ENCODE measurements at places on chromosomes 5 and 9.
A peak's percentile ranks its signal among the peaks of the same experiment; 100 is the strongest.

- peak; percentile 50 for DNase-seq
These were observed 63.3 kb upstream of the SLCO6A1 start for GRCh38 chr5:102561894-102562760.

DNA sequence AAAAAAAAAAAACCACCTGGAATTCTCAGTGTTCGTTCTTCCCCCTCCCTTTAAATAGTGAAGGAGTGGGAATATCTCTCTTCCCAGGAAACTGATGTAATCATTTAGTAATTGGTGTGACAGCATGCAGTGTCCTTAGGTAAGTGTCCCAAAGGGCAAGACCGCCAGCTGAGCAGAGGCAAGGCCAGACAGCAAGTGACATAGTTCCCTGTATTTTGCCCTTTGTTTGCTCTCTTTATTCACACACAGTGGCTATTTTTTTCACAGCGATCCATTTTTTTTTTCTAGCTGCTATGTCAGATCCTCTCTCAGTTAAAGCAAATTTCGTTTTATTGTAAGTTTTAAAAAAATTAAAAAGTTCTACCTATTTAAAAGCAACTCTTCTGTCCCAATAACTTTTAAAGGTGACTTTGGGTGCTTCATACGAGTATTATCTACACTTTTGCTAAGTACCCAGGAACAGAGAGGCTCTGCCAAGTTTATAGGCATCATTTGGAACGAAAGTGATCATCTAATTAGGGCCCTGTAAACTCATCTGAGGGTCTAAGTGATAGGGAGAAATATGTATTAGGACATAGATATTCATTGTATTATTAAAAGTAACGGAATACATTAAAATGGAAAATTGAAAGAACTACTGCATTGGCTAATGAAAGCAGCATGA lies 98.2 kb upstream of the ALDH1A1 start:
- no peak for DNase-seq

DNA sequence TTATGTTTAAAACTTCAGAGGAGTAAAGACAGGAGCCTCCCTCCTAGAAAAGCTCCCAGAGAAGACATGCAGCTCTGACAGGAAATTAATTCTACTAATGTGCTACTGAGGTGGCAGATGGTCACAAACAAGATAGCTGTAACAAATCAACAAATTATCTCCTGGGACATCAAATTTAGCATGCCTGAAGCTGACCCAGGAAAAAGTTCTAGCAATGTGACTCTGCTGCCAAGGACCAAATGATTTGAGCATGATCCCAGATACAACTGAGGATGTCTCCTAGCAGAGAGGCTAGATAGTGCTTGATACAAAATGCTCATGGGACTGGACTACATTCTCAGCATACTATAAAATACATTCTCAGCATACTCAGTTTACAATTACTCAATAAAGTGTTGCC lies 413.5 kb upstream of the SMC2 start:
- no peak for DNase-seq

GRCh38 chr5:38657020-38657419 lies 100.6 kb upstream of the LIFR start:
- no peak for DNase-seq

DNA sequence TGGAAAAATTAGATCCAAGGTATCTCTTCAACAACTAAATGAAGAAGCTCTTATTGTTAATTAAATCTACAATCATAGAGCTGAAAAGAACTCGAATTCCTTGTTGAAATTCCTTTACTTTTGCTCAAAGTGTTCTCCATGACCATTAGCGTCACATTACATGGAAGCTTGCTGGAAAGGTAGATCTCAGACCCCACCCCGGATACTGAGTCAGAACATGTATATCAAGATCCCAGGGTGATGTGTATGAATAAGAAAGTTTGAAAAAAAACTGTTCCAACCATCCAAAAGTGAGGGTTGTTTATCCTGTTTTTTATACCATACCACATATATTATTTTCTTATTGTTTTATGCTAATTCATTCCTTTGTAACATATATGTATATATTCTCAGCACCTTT lies 237.1 kb upstream of the PUM3 start:
- DNase-seq: no peak

DNA sequence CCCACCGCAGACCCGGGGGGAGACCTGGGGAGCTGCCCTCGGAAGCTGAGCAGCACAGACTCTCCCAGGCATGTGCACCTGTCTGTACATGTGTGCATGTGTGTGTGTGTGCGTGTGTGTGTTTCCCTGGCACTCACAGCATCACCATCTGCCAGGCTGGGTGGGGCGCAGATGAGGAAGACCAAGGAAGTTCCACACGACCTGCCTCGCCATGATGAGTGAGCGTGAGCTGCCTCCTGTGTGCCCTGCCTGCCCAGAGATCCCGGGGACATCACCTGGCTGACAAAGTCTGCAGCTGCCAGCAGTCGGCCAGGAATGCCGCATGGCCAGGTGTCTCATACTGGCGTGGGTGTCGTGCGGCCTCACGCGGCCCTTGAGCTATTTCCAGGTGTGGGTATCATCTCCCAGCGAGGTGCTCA lies 4.0 kb upstream of the GPSM1 start:
- no peak for DNase-seq

DNA sequence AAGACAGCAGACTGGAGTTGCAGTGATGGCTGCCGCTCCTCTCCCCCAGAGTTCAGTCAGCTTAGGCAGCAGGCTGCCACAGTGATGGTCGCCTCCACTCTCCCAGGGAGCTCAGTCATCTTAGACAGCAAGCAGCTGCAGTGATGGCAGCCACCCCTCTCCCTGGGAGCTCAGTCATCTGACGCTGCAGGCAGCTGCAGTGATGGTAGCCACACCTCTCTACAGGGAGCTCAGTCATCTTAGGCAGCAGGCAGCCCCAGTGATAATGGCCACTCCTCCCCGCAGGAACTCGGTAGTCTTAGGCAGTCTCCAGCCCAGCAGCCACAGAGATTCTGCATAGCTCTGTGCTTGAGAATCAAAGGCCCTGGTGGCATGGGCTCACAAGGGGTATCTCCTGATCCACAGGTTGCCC lies 582.7 kb downstream of the DTWD2 start:
- DNase-seq: no peak

- no peak for DNase-seq
These were observed 54.1 kb upstream of the DMRTA1 start for GRCh38 chr9:22392523-22392922.

DNA sequence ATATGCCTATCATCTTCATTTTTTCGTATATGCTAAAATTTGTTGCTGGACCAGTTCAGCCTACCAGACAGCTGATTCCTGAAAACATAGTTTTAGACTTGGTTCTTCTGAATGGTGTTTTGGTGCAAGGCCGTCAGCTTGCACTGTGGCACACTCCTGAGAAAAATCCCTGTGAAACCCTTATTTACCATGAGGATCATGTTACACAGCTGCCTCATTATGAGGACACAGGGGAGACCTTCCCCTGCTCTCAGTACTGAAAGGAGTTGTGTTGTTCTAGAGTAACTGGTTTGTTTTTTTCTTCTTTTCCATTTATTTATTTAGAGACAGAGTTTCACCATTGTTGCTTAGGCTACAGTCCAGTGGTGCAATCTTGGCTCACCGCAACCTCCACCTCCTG lies 37.6 kb downstream of the MAST4 start:
- DNase-seq: no peak

- DNase-seq: peak; percentile 71
These were observed 370.3 kb downstream of the NNT start for GRCh38 chr5:43973318-43973717.

DNA sequence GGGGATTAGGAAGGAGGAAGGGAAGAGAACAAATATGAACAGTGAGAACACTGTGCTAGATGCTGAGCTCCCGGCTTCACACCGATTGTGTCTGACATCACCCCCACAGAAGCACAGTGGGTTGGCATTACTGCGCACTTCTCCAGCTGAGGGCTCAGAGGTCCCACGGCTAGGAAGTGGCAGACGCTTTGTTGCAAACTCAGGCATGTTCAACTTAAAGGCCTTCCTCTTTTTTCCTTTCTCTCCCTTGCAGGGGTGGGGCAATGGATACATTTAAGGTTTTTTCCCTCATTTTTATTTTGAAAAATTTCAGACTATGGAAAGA lies 15.5 kb upstream of the SHB start:
- no peak for DNase-seq

DNA sequence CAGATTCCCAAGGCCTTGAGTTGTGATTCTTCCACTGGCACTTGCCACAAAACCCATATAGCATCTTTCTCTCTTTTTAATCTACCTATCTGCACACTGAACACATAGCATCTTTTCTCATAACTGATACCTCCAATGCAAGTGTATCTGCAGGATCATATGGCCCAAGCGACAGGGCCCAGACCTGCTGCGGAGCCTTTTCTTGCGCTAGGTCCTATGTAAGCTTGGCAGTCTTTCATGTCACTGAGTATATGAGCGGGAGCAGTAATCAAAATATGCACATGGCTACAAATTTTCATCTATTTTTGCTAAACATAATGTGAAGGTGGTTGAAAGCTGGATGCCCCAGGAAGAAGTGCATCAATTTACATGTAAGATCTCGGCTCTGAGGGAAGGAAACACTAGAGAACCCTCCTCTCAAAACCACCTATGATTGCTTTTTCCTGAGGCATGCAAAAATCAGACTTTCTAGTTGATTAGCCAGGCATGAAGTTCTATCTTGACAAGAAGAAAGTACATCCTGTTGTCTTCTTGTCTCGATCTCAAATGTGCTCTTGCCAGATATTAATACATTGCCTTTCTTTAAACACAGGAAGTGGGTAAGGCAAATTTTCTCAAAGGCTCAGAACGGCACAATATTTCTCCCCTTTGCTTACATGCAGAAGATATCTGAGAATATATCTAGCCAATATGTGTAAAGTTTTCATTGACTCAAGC lies 26.9 kb upstream of the CEMIP2 start:
- no peak for DNase-seq

DNA sequence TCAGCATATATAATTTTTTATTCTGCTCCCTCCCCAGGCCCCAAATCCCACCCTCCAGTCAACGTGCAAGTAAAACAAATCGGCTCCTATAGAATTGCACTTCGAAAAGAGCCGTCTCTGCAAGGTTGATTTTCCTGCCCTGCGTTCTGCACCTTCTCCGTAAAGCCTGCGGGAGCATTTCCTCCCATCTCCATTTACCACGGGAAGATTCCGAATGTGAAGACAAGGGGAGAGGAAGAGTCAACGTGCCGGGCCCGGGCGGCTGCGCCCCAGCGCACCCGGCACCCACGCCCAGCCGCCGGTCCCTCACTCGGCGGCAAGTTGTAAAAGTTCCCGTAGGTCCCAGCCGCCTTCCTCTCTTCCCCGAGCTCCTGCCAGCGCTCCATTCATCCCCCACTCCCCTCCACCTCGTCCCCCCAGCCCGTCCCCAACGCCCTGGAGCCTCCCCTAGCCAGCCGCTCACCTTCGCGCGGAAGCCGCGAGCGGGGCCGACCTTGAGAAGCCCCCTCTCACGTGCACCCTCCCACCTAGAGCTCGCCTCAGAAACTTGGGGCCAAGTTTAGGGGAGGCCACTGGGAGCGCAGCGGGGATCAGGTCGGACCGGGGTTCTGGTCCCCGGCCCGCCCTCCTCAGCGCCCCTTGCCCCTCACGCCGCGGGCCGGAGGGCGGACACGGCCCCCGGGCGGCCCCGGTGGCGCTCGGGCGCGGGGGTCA lies 431 bp downstream of the BNC2 start:
- DNase-seq: no peak

DNA sequence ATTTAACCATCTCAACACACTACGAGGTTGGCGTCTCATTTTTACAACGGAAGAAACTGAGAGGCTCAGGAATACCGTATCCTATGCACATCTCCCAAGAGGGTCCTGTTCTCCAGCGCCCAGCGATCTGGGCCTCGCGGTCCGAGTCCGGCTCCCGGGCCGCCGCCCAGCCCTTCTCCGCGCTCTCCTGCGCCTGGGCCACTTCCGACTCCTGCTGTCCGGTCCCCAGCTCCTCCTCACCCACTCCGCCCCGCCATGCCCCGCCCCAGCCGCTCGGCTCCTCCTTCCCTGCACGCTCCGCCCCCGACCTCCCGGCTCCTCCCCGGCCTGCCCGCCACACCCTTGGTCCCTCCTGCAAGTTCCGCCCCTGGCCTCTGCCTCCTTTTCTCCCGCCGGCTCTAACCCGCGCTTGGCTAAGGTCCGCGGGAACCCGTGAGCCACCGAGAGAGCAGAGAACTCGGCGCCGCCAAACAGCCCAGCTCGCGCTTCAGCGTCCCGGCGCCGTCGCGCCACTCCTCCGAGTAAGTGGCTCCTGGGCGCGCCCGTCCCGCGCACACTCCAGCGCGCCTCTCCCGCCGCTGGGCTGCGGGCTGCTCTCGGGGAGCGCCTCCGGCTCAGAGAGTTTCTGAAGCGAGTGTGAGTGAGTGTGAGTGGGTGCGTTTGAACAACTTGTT lies 87.3 kb upstream of the TNFAIP8 start:
- DNase-seq: peak; percentile 89

GRCh38 chr9:84874022-84874421 lies 204.5 kb downstream of the NTRK2 start:
- DNase-seq: no peak

- DNase-seq: peak; percentile 52
These were observed 41.6 kb downstream of the MAMDC2 start for GRCh38 chr9:70085241-70085640.

GRCh38 chr9:13266167-13266566 lies 13.3 kb downstream of the MPDZ start:
- DNase-seq: peak; percentile 84

DNA sequence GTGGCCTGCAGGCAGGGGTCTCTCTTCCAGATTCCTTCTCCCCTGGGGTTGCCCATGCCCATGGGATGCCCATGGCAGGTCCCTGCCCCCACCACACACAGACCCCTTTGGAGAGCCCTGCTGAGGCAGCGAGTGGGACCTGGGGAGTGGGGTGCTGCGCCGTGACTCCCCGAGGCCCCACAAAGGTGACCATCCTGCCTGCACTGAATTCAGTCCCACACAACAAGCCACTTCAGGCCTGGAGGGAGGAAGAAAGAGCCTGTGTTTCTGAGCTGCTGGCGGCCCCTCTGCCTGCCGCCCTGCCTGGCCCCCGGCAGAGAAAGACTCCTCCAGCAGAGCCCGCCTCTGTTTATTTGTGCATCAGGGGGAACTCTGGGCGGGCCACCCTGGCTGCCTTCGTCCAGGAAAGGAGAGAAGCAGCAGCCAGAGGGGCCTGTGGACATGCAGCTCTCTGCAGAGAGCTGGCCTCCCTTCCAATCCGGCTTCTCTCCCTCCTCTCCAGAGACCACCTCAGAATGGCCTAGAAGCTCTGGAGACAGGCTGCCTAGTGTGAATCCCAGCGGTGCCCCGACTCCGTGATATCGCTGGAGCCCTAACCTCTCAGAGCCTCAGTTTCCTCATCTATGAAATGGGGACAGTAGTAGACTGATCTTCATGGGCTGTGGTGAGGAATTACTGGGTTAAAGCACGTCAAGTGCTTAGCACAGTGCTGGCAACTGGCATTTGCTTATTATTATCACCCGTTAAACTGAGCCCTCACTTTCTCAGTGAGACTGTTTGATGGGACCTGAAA lies 72.9 kb downstream of the COL27A1 start:
- no peak for DNase-seq

GRCh38 chr9:75482566-75482965 lies 394.3 kb downstream of the OSTF1 start:
- no peak for DNase-seq

- DNase-seq: no peak
These were observed 9.1 kb upstream of the OR2S2 start for GRCh38 chr9:35967042-35967441.

- no peak for DNase-seq
These were observed 174.7 kb downstream of the PPP2R2B start for GRCh38 chr5:146703899-146704298.
